ENCODE measurements at places on chromosomes 12 and 14.

DNA sequence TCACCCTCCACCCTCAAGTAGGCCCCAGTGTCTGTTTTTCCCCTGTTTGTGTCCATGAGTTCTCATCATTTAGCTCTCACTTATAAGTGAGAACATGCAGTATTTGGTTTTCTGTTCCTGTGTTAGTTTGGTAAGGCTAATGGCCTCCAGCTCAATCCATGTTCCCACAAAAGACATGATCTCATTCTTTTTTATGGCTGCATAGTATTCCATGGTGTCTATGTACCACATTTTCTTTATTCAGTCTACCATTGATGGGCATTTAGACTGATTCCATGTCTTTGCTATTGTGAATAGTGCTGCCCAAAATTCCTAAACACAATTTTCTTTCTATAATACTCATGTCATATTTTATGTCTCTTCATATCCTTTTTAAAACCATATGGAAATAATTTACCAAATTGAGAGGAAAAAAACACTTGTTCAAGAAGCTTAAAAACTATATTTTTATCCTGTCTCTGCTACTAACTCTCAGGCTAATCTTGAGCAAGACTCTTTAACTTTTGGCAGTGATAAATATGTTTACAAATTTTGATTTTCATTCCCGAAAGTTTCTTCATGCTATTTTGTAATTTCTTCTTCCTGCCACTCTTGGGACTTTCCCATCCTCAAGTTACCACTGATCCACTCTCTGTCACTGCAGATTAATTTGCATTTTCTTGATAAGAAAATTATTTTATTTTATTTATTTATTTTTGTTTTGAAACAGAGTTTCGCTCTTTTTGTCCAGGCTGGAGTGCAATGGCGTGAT lies 28.0 kb upstream of the OSBPL8 start:
- no peak for DNase-seq

DNA sequence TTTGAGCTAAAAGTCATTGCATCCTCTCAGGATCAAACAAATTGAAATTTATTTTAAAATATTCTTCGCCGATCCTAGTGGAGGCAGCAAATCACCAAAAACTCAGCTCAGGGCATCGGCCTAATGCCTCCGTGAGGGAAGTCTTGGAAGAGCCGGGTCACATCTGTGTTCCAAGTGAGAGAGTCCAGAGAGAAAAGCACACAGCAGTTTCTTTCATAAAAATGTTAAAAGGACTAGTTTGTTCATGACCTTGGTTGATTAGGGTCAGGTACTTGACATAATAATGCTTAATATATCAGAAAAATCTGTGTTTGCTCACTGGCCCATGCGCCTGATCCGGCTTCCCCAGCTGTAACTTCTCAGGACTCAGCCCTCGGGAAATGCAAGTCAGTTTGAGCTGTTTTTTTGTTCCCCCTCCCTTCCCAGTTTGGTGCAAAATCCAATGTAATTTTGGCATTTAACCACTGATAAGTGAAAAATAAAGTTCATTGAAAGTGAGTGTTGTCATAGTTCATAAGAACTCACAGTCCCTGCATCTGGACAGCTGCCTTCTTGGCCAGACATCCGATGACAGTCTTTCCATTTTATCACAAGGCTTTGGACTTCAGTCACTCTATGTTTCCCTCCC lies 161.7 kb downstream of the CAND1 start:
- DNase-seq: no peak

GRCh38 chr12:85509857-85510256 lies 229.8 kb downstream of the ALX1 start:
- no peak for DNase-seq

- no peak for DNase-seq
Observed at GRCh38 chr14:86124328-86124727, 594.4 kb downstream of the FLRT2 start.

DNA sequence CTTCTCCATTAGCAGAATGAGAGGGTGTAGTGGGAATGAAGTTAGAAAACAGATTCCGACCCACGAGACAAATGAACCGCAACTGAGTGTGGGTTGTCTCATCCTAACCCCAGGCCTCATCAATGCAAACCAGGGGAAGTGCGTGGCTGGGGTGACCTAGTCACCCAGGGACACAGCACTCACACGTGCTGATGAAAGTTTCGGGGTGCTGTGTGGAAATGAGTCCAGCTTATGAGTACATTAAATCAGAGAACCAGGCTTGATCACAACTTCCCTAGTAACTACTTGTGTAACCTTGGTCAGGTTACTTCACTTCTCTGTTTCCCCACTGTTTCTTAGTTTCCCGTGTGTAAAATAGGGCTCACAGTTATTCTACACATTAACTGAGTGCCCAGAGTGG lies 95.4 kb upstream of the CDKN3 start:
- no peak for DNase-seq

Measured in activated CD8-positive, alpha-beta memory T cell treated with anti-CD3 and anti-CD28 coated beads for 48 hours (primary cell).